ENCODE measurements at places on chromosomes 13 and 19.

- DNase-seq, result no peak
These were observed 177.4 kb upstream of the UBL3 start for GRCh38 chr13:30027569-30028455.

DNA sequence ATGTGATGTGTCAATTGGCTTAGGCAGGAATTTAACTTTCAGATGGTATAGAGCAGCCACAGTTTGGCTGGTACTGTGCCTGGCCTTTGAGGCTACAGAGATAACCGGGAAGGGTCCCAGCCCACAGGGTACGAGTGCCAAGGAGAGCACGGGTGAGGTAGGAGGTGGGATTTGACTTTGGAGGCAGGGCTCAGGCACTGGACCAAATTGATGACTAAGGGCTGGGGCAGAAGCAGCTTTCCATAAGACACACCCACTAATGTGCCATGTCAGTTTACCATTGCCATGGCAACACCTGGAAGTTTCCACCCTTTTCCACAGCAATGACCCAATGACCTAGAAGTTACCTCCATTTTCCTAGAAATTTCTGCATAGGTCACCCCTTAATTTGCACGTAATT lies 466.2 kb downstream of the TSHZ3 start:
- DNase-seq, result no peak

DNA sequence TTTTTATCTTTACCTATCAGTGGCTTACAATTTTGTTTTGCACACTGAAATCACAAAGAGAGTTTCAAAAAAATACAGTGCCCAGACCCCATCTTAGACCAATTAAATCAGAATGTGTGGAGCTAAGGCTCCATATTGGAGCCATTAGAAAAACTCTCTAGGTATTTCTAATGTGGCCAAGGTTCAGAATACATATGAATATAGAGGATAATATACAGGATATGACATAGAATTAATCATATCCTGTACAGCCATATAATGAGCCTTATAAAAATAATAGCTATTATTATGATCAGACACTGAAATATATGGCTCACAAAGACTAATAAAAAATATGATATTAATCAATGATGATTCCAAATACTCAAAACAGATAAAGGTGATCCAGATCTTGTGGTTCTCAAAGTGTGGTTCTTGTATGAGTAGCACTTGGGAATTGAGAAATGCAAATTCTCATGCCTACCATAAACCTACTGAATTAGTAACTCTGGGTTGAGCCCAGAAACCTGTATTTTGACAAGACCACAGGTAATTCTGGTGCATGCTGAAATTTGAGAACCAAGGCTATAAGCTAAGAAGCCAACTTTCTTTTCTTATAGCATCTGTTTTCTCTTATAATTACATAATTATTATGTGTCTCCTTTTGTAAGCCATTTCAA lies 408.0 kb downstream of the DIAPH3 start:
- DNase-seq, result no peak

- DNase-seq, result no peak
These were observed 155.8 kb downstream of the TEX29 start for GRCh38 chr13:111476197-111476596.

GRCh38 chr13:30493658-30494381 lies 28.1 kb upstream of the HMGB1 start:
- no peak for DNase-seq

- DNase-seq, result no peak
These were observed 46.7 kb downstream of the ZNF729 start for GRCh38 chr19:22332924-22333323.

- peak; percentile 89 for DNase-seq
These were observed at the start of gene FOSB for GRCh38 chr19:45467456-45468158. Gene FOSB, plus strand, starts transcription at chr19:45467996. Its CDS starts 591 bp downstream, at chr19:45468587.

DNA sequence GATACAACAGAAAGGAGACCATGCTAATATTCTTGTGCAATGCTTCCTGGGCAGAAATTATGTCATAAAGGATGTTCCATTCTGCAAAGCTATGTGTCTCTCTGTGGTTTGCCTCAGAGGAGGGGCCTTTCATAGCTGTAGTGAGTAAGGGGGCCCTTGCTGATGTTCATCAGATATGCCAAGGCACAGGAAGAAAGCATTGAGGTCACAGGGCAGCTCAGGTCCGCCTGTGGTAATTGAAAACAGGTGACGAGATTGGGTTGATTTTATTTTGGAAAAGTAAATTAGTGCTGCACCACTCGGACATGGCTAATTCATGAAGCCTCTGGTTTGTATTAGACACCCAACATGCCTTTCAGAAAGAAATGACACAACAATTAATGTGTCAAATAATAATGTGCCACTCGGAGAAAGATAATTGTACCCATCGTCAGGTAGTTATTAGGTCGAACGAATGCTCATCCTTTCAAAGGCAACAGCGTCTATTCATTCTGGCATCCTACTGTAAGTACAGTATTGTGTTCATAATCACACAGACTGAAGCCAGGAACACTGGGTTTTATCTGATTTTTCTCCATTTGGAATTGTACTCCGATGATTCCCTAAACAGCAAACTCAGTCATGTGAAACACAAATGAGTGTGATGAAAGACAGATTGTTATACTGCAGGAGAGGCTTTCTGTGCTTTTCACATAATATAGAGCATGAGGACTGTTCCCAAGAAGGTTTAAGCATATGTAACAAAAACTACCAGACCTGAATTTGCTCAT lies 421.6 kb upstream of the KLF12 start:
- DNase-seq, result no peak

GRCh38 chr13:75876142-75877050 lies 240.3 kb downstream of the LMO7 start:
- peak; percentile 36 for DNase-seq

GRCh38 chr13:27607125-27607524 lies 13.2 kb downstream of the LNX2 start:
- DNase-seq, result no peak

DNA sequence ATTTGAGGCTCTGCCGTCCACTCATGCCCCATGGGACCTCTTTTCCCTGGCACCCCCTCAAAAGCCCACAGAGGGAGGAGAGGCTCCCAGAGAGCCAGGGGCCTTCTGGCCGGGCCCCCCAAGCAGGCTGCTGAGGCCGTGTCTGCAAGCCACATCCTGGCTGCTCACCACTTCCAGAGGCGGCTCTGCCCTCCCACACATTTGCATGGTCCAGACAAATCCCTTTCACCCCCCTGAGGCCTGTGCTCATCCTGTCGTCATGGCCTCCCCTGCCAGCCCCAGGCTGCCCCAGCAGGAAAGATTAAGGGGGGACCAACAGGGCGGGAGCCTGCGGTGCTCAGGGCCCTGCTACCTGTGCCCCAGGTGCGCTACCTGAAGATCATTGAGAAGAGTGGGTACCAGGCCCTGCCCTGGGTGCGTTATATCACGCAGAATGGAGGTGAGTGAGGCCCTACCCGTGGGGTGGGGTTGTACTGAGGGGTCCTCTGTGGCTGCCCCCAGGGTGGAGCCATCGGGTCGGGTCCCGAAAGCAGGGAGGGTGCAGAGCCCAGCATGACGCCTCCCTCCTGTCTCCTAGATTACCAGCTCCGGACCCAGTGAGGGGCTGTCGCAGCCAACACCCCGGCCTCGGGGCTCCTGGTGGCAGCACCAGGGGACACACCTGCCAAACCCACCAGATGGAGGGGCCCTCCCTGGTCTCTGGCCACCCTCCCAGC lies 36.3 kb downstream of the AP1M1 start:
- DNase-seq, result no peak

GRCh38 chr13:47326061-47326460 lies 429.2 kb upstream of the HTR2A start:
- DNase-seq, result no peak

GRCh38 chr13:111611651-111612050 lies 291.2 kb downstream of the TEX29 start:
- no peak for DNase-seq

DNA sequence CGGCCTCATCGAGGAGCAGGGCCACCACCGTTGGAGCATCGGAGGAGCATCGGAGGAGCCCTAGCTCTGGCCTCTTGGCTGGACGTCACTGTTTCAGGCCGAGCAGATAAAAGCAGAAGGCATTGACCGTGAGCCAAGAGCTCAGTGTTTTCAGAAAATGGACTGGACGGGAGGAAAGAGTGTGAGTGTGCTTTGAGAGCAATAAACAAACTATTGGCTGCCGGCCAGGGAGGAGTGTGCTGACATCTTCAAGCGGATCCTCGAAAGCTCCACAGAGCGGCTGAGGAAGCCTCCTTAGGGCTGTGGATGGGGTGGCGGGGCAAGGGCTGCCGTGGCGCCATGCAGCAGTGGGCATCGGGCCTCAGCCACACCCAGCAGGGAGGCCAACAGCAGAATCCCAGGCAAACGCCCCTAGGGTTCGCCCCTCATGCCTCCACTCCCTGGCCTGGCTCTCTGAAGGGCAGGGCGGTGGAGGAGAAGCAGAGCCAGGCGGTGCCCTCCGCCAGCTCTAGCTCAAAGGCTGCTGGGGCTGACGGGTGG lies 41.8 kb downstream of the IRS2 start:
- no peak for DNase-seq

- no peak for DNase-seq
These were observed 70.6 kb upstream of the KLF12 start for GRCh38 chr13:74204602-74205312.

GRCh38 chr13:56134524-56134923 lies 1006.2 kb upstream of the PRR20A start:
- DNase-seq, result no peak

DNA sequence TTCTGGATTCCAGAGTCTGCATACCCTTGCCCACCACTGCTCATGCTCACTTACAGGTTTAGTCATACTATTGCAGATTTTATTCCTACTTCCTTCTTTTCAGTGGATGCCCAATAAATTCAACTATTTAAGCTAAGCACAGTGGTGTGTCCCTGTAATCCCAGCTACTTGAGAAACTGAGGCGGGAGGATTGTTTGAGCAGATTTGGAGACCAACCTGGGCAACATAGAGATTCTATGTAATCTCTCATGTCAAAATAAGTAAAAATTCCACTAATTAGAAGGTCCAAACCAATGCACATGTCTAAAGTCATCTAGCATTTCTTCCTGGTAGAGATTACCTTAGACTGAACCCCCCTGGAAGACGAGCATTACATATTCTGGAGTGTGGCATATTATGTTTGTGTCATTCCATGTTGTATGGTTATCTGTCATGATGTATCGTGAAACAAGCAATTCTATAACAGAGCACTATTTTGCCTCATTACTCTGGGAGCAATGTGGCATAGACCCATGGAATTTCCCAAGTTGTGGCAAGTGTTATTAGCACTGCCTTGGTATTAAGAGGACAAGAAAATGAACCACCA lies 8.3 kb downstream of the HMGB1 start:
- DNase-seq, result no peak

- no peak for DNase-seq
These were observed 353 bp downstream of the ENOX1 start for GRCh38 chr13:43786472-43786765.

DNA sequence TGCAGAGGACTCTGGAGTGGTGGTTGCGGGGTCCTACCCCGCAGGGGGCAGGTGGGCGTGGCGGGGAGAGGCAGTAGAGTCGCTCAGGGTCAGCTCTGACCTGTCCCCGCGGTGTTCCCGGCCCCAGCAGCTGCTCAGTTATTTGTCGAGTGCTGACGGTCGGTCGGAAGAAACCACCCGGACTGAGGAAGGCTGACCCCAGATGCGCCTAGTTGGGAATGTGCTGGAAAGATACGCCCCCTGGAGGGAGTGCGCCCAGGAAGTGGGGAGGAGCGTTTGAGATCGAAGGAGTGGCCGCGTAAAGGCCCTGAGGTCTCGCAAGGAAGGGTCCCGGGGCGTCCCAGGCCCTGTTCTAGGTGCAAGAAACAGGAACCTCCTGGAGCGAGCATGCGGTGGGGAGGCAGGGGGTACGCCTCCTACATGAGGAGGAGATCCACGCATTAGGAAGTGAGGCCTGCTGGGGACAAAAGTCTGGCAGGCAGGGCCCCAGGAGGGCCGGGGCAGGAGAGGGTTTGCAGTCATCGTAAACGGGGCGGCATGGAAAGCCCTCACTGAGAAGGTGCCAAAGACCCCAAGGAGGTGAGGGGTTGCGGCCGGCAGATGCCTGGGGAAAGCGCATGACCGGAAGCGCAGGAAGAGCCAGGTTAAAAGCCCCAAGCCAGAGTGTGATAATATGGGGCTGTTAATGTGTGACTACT lies 9.2 kb downstream of the CCDC8 start:
- DNase-seq, result peak; percentile 35

DNA sequence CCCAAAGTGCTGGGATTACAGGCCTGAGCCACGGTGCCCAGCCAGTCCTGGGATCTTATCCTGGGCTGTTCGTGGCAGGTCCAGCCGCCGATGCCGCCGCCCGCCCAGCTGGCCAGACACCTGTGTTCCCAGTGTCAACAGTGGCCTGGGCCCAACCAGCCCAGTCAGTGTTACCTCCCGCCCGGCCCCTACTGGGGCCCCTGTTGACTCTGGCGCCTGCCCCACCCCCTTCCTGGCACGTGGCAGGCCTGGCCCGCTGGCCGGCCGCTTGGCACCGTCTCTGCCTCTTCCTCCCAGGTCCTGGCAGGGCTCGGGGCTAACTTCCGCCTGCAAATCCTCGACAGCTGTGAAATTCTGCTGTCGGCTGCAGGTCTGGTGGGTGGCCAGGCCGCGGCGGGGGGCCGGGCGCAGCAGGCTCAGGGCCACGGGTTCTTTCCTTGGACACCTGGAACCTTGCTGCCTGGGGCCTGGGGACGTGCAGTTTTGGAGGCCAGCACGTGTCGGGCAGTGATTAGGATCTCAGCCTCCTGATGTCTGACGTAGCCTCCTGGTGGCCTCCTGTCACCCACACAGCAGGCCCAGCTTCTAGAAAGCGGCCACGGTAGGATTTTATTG lies 9.1 kb downstream of the ARID3A start:
- DNase-seq, result peak; percentile 25

All from caudate nucleus (tissue), 63 donors.